ENCODE measurements at places on chromosomes 7 and 10. TPM values are rescaled to one million over a fixed set of nuclear protein-coding genes. Genes with fewer than 3 reads are reported as not detected.
A peak's percentile ranks its signal among the peaks of the same experiment; 100 is the strongest.

DNA sequence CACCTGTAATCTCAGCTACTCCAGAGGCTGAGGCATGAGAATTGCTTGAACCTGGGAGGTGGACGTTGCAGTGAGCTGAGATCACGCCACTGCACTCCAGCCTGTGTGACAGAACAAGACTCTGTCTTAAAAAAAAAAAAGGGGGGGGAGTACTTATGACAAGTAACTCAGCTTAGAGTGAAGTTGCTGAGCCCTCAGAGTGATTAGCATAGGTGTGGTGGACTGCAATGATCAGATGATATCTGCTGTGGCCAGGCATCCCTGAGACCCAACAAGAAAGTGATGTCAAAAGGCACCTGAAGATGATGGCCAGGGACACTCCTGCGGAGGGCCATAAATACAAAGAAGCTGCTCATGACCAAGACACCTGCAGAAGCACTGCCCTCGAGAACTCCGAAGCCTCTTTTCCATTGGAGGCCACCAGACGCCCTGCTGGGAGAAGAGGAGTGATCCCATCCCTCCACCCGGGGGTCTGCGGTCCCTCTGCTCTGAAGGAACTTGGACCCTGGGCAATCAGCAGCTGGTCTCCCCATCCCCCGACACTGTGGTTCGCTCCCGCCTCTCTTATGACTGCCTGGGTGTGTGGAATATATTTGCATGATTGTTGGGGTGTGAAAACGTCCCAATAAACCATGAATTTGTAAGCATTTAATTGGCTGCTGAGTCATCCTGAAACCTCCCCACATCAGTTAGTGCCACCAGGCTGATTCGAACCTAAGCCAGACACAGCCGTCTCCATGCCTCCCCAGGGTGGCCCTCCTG lies 46.0 kb downstream of the RASGEF1A start:
- no peak for DNase-seq

GRCh38 chr7:127876393-127876792 lies 154.8 kb downstream of the LRRC4 start:
- DNase-seq: no peak

DNA sequence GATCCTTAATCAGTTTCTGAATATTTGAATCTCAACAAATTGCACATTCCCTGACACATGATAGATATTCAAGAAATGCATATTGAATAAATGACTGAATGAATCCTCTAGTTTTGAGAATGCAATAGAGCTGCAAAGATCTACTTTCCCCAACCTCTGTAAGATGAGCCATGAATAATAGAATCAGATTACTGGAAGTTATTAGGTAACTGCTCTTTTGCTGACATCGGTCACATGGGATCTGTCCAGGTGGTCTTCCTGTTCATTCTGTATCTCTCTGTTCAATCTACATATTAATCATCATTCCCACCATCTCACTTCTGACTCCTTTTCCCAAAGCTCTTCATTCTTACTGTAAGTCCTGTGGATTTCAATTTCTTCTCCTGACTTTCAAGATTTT lies 638.7 kb downstream of the SORCS1 start:
- DNase-seq: no peak

DNA sequence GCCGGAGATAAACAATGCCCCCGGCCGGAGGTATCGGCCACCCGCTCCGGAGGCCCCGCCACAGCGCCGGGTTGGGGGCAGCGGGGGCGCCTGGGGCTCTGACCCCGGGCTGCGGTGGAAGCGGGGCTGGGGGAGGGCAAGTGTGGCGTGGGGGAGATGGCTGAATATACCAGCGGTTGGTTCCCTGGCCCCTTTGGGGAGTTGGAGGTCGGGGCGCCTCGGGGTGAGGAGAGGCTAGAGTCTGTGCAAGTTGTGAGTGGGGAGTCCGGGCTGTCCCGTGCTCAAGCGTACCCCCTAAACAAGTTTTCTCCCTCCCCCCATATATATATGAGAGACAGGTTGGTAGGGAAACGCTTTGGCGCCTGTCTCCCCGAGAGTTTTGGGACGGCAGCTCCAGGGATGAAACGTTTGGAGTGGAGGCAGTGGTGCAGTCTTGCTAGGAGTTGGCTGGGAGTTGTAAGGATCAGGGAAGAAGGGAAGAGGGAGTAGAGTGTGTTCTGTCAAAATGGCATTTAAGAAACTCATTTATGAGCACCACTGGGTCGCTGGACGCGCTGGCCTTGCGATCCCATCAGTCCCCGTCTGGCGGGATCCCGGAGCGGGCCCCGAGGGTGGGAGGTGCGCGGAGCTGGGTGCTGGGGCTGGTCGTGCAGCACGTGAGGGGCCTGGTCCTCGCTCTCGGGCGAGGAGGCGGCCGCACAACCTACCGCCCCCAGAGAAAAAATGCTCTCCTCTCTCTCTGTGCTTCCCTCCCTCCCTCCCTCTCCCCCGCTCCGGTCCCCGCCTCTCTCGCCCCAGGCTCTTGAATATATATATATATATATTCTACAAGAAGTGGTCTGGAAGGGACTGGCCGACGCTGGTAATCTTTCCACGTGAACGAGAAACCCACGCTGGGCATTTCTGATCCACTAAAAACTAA lies 1.1 kb downstream of the TET1 start:
- DNase-seq: no peak

DNA sequence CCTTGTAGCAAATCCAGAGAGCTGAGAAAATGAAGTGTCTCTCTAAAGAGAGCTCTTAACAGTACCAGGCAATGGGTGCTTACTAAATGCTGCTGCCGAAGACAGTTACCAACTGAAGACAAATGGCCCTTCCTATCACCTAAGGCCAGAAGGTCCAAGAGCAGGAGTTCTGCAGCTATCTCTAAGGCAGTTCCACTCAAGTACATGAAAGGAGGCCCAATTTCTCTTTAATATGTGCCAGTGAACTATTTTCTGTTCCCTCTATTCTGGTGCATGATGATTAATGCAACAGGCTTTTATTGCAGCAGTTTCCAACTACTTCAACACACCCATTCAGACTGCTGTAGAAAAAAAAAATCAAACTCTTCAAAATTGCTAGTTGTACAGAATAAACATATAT lies 122.5 kb downstream of the SLC25A13 start:
- DNase-seq: no peak

DNA sequence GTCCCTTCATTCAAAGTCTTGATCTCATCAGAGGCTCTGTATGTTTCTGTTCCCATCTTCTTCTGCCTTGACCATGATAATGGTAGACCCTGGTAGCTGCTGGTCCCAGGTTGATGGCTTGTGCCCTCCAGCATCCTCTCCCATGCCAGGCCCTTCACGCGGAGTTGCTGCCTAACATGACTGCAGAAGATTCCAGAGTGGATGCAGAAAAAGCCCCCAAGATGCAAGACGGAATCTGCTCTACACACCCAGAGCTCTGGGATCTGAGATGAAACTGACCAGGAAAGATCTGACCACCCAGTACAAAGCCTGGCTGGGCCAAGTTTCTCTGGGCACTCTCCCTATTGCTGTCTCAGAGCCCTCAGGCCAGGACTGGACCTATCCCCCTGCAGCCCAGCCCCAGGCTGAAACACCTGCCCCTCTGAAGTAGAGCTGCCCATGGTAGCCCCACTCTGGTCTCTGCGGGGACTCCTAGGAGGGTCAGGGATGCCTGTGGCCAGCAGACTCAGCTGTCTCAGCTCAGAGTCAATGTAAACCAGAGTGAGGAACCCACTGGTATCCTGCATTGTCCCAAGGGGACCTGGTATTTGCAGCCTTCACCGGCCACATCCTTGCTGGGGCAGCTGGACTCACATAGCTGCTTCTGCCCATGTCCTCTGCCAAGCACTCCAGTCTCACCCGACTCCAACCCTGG lies 9.5 kb upstream of the FRMD4A start:
- DNase-seq: no peak

DNA sequence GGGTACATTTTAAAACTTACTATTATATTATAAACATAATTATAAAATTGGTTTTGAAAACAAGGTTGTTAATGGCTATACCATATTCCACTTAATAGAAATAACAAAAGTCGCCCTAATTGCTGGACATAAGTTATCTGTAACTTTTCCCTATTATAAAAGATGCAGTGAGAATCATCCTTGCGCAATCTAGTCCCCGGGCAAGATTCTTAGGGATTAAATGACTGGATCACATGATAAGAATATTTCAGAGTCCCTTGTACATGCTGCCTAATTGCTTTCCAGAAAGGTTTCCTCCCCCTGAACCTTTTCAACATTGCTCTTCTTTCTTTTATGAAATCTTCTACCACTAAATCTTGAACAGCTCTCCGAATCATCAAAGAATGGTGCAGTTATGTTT lies 479.8 kb upstream of the MKI67 start:
- DNase-seq: no peak

- DNase-seq: peak; percentile 19
These were observed 448 bp downstream of the ITGA8 start for GRCh38 chr10:15719049-15719898.

- no peak for DNase-seq
These were observed 3.2 kb downstream of the HHEX start for GRCh38 chr10:92692697-92693533.

DNA sequence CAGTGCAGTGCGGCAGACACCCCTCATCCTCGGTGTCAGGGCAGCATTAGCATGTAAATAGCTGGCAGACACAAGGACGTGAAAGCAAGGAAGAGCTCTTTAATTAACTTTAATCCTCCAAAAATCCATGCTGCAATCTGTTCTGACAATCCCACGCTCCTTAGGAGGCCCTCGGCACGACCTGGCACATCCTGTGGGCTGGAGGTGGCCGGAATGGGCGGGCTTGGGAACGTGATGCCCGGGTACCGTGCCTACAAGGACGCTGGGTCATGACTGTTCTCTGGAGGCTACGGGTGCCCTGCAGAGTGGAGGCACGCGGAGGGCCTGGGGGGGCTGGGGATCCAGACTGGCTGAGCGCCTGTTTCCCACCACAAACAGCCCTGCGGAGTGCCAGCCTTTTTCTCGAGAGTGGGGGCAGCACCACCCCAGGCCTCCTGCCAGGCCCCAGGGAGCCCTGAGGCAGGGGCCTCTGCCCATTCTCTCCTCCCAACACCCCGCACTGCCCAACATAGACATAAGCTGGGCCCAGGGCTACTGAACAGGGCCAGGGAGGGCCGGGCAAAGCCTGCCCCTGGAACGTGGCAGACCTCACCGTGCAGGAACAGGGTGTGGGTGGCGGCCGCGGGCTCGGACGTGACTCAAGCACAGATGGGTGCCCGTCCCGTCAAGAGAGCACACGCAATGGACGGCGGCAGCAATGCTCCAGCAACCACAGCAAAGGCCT lies 189.3 kb downstream of the MAD1L1 start:
- DNase-seq: no peak

GRCh38 chr7:76074306-76074971 lies 26.5 kb downstream of the MDH2 start:
- no peak for DNase-seq

GRCh38 chr10:33955676-33956075 lies 621.2 kb upstream of the NRP1 start:
- no peak for DNase-seq

- no peak for DNase-seq
These were observed 225.0 kb upstream of the CELF2 start for GRCh38 chr10:10792681-10793080.

GRCh38 chr7:66255534-66256100 lies 50.5 kb downstream of the TPST1 start:
- DNase-seq: no peak

GRCh38 chr10:35237766-35238512 lies 98.4 kb upstream of the CCNY start:
- no peak for DNase-seq

GRCh38 chr7:16753932-16754855 lies 639 bp downstream of the TSPAN13 start:
- peak; percentile 62 for DNase-seq

DNA sequence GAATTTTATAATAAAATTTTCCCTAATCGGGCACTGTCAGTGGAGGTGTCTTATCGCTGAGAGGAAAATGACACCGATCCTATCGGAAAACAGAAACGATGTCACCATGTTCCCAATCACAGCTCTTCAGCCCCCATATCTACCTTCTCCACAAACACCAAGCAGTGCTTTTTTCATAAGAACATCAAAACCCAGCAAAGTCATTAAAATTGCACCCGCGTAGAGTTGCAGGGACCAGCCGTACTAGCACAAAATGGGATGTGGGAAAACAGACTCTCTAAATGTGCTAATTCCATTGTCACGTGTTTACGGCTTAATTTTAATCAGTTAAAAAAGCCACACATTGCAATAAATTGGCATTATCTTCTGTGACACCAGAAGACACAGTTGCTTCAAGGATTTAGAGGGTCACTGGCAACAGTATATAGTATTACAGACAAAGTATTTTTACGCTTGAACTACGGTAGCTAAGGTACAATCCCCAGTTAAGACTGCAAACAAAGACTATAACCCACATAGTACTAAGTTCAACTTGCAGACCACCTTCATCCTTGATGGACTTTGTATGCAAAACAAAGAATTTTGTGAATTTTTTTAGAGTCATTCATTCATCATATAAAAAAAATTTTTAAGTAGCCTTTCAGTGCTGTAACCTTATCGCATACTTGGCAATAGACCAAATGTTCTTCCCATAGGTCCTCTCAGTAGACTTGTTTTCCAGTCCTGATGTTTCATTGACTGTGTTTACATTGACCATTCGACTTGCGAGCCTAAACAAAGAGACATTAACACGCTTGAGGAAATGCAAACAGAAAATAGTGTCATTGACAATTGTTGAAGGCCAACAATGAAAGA lies 116.0 kb downstream of the VTI1A start:
- DNase-seq: no peak

DNA sequence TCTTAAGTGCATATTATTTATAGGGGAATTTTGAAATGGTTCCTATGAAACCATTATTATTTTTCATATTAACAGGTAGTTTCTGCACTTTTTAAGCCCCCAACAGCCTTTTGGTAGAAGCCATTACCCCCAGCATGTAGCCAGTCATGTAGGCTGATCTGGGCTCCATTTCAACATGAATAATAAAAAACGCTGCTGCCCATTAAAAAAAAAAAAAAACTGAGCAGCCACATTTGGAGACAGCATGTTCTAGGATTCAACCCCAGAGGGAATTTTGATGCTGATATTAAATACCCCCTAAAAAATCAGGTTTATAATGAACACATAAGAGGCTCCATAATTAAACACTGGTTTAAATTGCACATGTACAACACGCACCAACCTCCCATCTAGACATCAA lies 181.3 kb downstream of the RTKN2 start:
- DNase-seq: no peak

Gene ACADSB
- total RNA-seq: 69.3 TPM

Gene SLC26A5
- total RNA-seq: not detected

Gene NAMPT
- total RNA-seq: 273 TPM

Gene KIF11
- total RNA-seq: 31.6 TPM

Gene CYP3A7
- not detected for total RNA-seq

Gene PSTK
- total RNA-seq: 2.6 TPM

Gene DLX6
- not detected for total RNA-seq

Gene IFT22
- 11.3 TPM for total RNA-seq

Gene VENTX
- total RNA-seq: 0.15 TPM

Gene PTPRE
- total RNA-seq: 15.9 TPM

Gene LIPN
- not detected for total RNA-seq

Gene CFTR
- total RNA-seq: 127 TPM

Gene ANXA8L1
- total RNA-seq: not detected

Gene EBF3
- total RNA-seq: 0.12 TPM
